ENCODE measurements at places on chromosomes 16 and 17.
A peak's percentile ranks its signal among the peaks of the same experiment; 100 is the strongest.

DNA sequence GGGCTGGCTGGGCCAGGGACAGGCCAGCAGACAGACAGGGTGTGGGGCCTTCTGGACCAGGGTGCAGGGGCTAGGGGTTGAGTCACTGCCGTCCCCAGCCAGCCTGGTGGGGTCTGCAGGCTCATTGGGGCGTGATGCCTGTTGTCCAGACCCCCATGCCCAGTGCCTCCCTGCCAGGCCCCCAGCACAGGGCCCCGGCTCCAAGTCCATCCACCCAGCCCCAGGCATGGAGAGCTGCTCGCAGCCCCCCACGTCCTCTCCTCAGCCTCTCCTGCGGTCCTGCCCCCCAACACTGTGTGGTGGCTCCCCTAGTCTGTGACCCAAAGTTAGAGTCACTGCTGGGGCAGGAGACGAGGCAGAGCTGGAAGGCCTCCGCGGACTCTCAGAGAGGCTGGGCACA is 7.0 kb upstream of the PKMYT1 start:
- DNase-seq = no peak

DNA sequence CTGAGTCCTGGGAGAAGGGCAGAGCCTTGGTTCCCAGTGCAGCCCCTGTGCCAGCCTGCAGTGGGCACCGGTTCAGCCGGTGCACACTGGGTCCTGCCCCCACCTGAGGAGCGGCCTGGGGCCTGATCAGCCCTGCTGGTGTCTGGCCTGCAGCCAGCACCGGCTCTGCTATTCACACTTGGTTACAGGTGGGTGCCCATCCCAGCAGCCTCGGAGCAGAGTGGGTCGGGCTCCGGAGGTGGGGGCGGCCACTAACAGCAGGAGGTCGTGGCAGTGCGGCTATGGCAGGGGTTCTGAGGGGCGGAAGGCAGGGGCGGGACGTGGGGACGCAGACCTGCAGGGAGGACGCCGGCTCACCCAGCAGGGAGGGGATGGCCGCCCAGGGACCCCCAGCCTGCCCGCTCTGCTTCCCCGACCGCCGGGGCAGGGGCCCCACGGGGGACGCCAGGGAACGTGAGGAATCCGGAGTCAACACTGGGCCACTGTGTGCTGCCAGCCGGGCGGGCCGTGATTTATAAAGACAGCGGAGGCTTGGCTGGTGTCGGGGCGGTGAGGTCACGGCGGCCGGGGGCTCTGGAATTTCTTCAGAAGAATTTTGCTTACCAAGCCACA is 20.3 kb downstream of the METRNL start:
- no peak for DNase-seq

DNA sequence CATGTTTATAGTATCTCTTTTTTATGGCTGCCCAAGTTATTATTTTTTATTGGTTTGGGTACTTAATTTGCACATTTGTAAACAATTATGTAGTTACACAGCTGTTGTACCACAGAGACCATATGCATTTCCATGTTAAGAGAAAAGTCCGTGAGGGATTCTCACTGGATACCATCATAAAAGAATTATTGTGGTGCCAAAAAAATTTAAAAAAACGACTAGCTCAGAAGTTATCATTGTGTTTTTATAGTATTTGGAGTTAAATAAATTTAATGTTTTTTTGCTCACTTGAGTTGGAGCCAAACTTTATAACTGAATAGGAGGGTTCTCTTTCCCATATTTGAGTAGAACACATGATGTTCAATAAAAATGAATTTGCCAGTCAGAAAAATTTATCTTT is 618.7 kb downstream of the WWOX start:
- DNase-seq = no peak

DNA sequence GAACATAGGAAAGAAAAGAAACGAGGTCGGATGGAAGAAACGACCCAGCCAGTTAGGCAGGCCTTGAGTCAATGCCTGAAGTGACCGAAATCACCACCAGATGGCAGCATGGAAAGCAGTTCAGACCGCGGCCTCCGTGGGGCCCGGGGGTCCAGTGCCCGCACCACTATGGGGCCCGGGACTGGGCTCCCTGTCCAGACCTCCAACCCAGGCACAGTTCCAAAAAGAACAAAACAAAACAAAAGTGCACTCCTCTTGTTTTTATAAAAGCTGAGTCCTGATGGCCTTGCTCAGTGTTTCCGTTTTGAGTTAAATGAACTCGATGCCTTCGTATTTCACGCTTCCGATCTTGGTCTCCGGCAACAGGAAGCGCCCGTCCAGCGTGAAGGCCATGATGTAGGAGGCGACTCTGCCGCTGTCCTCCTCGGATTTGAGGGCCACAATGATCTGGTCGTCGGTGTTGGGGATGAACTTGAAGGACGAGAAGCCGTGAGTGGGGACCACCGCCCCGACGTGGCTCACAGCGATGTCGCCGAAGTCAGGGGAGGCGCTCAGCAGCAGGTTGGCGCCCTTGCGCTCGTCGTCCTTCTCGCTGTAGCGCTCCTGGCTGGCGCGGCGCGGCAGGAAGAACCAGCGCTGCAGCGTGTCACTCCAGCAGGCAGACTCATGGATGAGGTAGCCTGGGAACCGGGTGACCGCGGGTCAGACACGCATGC is 13.7 kb upstream of the LGALS3BP start:
- peak; percentile 34 for DNase-seq

DNA sequence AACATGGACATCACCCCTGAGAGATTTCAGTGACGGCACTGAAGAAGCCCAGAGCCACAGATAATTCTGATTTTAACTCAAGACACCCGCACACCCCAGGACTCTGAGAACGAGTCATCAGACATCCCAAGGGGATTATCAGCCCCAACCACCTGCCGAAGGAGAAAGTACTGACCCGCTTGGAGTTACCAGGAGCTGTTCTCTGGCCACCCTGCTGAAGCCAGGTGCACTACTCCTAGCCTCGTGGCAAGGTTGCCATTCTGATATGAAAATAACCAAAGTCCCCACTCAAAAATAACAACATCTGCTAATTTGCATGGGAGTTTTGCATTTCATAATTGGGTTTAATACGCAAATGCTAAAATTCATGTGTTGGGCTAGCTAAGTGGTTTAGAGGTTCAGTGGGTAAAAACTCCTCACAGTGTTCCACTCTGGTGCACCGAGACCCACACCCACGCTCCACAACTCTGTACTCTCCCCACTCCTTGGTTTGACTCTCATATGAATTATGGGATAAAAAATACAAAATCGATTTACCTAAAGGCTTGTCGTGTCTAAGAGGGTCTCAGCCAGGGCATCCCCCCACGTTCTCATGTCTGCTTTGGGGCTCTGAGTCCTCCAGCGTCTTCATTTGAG is 143.0 kb upstream of the NOL11 start:
- no peak for DNase-seq

GRCh38 chr16:75732871-75733270 is 6.6 kb upstream of the CPHXL start:
- no peak for DNase-seq

DNA sequence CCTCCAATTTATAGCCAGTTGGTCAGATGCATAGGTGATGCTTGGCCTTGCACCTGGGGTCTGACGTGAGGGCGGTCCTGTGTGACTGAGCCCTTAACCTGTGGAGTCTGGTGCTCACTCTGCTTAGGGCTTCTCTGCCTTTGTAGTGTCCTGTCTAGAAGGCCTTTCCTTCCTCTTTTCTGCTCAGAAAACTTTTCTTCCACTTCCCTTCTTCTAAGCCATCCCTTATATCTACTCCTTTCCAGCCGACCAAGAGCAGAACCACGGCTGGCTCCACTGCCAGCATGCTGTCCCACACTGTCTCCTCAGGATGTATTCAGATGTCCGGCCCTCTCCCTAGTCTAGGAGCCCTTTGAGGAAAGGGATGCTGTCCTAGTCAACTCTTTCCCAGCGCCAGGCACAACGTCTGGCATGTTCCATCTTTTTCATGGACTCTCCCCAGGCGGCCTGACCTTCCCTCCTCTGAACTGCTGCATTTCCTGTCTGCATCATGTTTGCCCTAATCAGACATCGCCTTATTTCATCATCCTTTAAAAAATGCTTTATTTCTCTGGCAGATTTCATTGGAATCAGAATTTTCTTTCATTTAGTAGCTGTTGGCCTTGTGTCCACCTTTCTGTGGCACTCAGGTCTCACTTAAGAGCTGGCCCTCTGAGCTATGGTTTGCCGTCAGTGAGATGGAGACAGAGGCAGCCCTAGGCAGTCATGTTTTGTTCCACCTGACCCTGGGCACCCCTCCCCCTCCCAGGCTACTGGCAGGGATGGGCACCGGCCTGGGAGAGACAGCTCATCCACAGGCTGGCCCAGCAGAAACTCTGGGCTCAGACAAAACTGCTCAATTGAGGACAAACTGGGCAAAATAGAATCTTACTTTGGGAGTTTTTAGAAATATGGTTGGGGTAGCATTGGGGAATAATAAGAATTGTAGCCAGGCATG is 15.5 kb upstream of the BRCA1 start:
- DNase-seq = no peak

GRCh38 chr17:72613806-72614292 is 478.6 kb downstream of the SLC39A11 start:
- no peak for DNase-seq

GRCh38 chr16:24996301-24996700 is 18.9 kb downstream of the ARHGAP17 start:
- no peak for DNase-seq

DNA sequence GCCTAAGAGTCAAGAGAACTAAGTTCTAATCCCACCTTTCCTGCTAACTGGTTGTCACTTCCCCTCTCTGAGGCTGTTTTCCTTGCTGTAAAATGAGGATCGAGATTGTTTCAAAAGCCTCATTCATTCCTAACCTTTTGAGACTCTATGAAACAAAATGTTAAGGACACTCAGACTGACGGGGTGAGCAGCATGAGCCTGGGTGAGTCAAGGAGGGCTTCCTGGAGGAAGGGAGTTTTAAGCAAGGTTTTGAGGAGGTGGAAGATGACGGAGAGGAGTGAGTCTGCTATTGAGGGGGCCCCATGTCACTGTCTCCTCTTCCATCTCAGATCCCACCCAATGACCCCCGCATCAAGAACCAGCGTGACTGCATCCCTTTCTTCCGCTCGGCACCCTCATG is 4.1 kb downstream of the EPX start:
- no peak for DNase-seq

DNA sequence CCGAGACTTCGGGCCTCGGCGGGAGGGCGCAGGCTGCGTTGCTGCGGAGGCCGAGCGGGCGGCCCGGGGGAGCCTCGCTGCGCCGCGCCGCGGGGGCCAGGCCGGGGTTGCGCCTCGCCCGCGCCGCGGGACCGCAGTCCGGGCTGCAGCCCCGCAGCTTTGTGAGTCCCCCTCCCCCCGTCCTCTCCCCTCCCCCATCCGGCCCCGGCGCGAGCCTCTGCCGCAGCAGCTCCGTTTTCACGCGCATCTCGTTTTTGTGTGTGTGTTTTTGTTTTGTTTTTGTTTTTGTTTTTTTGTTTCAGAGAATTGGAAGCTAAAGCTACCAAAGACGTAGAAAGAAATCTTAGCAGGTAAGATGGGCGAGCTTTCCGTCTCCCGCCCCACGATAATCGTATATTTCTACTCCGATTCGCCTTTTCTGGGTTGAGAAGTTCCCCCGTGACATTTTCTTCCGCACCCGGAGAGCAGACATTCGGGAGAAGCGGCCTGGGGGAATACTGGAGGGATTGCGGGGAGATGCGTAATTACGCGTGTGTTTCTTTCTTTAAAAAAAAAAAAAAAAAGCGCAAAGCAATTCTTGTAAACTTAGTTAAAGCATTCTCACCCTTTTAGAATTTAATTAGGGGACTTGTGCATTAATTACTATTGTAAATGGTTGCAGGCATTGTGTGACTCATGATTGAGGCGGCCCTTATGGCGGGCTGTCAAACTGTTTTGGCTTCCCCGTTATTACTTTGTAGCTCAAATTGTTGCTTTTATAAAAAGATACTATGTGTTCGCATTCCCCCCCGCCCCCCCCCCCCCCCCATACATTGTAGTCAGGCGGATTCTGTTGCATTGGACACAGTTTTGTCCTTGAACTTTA is 732 bp downstream of the TNRC6A start:
- DNase-seq = peak; percentile 17

DNA sequence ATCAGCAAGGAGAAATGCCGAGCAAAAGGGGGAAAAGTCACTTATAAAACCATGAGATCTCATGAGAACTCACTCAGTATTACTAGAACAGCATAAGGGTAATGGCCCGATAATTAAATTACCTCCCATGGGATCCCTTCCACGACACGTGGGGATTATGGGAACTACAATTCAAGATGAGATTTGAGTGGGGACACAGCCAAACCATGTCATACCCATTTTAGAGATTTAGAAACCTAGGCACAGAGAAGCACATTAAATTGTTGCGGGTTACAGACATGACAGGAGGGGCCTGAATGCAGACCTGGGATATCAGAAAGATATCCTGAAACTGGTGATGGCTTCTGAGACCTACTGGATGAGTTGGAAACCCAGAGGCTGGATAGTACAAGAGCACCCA is 20.1 kb downstream of the ARHGAP17 start:
- no peak for DNase-seq

- no peak for DNase-seq
These were observed 26.4 kb downstream of the C17orf100 start for GRCh38 chr17:6677946-6678345.

GRCh38 chr17:82910041-82910481 is 70.2 kb upstream of the ZNF750 start:
- no peak for DNase-seq

DNA sequence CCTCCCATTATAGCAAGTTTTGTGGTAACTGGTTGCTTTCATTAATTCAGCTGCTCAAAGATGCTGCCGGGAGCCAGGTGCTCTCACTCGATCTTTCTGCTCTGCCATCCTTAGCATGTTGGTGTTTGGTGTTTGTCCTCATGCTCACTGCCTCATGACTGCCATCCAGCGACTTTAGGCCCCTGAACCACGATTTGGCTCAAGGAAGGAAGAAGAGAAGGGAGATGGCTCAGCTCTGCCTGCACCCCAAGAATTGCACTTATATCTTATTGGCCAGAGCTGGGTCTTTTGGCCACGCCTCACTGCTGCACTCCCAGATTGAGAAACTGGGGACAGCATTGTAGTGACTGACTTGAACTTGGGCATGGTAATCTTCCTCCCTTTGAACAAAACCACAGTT is 52.7 kb downstream of the ARSG start:
- DNase-seq = no peak

DNA sequence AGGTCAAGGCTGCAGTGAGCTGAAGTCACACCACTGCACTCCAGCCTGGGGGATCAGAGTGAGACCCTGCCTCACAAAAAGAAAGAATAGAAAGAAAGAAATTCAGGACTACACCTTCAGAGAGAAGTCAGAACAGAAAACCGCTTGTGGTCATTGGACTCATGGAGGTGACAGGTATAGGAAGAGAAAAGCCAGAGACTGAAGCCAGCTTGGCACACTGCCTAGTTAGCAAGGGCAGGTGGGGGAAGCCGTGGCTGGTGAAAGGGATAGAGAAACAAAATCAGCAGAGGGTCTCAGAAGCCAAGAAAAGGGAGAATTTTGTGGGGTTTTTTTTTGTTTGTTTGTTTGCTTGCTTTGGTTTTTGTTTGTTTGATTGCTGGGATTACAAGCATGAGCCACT is 32.9 kb upstream of the SKAP1 start:
- no peak for DNase-seq

DNA sequence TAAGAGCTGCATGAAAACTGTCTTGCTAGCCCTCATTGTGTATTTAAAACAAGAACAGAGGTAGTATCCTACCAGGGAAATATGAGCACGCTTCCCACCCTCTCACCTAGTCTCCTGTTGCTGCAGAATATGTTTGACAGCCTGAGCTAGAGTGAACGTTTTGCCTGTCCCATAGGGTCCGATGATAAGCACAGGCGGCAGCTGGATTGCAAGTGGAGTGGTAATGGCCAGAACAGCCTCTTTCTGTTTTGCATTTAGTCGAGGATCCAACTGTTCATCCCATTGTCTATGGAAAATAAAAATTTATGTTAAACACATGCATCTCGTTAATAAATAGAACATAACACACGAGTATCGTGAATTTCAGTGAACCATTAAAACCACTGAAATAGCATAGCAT is 84.2 kb downstream of the HELZ start:
- DNase-seq = no peak
